ENCODE measurements at places on chromosomes 5 and 9.

DNA sequence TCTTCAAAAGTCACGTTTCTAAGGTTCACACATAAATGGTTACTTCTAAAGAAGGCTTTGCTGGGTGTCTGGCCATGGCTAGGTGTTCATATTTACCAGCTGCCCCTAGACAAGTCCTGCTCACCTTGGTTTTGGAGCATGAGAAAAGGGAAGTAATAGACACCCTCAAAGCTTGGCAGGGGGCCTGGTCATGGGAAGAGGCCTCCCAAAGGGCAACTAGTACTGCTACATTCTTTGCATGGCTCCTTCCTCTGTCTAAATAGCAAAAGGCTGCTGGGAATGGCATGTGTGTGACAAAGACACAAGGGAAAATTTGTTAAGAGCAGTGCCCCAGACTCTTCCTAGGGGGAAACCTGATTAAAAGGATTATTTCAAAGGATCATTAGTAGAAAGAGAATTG lies 93.4 kb downstream of the NRG2 start:
- DNase-seq: no peak

- no peak for DNase-seq
Measured at GRCh38 chr5:154178661-154179060, 11.9 kb upstream of the GALNT10 start.

DNA sequence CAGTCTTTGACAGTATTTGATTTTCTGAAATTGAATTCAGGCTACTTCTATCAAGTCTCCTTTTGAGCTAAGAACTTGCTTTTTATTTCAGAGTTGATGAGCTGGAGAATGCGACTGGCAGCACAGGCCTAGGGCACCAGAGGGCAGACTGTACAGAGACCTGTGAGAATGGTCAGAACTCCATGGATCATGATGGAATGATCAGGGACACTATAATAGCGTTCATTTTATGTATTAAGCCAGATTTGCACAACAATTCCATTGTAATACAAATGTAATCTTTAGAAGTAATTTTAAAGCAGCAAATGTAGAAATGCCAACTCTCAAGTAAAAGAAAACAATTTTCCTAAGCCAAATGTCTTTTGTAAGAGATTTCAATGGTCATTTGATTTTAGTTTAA lies 902.4 kb downstream of the NR2F1-AS1 start:
- DNase-seq: no peak

- DNase-seq: peak; percentile 19
Measured at GRCh38 chr9:5841771-5842573, 9.1 kb upstream of the ERMP1 start.

GRCh38 chr5:133273661-133274596 lies 222.1 kb downstream of the HSPA4 start:
- DNase-seq: no peak

GRCh38 chr5:153437251-153437650 lies 53.2 kb upstream of the GRIA1 start:
- no peak for DNase-seq

DNA sequence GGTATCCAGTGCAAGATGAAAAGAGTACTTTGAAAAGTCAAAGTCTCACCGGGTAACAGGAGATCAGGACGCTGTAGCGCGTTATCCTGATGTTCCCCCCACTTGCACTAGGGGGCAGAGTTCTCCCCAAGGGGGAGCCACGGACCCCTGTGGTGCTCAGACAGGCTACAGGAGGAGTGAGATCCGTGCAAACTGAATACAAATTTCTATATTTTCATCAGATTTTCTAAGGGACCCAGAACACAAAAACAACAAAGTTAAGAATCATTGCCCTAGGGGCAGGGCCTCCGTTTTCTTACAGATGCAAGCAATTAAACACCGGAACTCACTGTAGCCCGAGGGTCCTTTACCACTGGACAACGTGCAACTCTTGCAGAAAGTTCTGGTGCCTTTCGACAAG lies 2.0 kb downstream of the MYO10 start:
- DNase-seq: peak; percentile 29

DNA sequence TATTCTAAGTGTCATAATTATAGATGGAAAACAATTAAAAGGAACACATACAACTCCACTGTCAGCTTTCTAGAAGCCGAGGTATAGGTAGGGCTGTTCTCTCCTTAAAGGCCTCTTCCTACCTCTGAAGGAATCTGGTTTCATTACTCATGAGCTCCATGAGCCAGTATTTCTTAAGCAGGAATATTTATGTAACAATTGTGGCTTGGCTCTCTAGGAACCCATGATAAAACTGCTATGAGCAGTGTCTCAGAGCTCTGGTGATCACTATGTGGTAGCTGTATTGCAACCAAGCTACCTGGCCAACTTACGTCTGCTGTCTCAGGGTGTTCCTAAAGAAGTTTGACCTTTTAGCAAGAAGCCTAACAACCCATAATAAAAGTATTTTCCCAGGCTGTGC lies 157.7 kb downstream of the CEP120 start:
- no peak for DNase-seq

- DNase-seq: no peak
Measured at GRCh38 chr9:86557063-86557766, 203.0 kb upstream of the TUT7 start.

DNA sequence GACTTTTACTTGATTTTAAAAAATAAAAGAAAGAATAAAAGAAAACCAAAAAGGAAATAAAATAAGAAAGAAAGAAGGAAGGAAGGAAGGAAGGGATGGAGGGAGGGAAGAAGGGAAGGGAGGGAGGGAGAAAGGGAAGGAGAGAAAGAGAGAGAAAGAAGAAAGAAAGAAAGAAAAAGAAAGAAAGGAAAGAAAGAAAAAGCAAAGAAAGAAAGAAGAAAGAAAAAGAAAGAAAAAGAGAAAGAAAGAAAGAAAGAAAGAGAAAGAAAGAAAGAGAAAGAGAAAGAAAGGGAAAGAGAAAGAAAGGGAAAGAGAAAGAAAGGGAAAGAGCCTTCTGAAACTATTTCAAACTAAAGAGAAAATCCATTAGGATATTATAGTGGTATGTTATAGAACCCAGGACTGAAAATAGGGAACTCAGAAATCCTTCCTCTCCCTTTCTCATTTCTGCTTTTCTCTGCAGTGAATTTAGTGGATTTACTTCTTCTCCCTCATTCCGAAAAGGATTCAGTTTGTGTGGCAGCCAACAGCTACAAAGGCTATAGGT lies 414.7 kb upstream of the CCNG1 start:
- DNase-seq: no peak

DNA sequence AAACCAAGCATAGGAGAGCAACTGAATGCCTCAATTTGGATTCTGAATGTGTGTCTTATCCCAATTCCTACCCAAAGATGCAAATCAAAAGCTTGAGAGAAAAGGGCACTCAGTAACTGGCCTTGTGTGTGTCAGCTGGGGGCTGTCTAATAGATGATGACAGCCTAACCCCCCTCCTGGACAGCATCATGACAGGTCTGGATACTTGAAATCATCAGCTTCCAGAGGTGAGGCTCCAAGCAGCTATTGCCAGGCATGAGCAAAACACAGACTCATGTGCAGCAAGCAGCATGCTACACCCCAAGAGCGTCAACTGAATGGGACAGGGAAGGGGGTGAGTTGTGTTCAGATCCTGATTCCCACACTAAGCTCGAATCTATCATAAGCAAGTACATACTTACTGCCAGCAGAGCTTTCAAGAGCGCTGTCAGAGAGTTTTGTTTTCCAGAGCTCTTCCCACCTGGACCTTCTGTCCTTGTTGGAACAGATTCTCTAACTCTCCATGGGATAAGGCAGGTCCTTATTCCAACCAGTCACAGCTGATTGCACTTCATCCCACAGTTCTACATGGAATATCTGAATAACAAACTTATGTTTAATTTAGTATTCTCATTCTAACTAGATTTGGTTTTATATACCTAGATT lies 467.5 kb downstream of the DTWD2 start:
- no peak for DNase-seq

DNA sequence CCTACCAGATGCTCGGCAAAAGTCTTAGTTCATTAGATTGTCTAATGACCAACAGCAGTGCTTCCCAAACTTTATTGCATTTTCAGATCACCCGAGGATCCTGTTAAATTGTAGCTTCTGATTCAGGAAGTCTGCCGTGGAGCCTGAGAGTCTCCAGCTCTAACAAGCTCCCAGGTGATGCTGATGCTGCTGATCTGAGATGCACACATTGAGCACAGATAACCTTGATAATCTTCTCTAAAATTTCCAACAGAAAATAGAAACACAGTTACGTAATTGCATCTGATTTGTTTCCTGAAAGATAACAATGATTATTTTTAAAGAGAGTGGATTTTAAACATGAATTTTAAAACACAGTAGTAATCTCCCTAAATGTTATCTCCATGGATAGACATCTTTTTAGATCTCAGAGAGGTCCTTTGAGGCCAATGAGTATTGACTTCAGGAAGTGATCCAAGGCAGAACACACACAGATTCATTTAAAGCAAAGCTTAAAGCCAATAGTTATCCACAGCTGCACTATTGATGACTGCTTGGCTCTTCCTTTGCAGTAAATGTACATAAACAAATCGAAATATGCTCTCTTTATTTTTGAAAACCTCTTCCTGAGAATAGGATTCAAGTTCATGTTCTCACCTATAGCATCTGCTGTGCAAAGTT lies 122.8 kb upstream of the TNPO1 start:
- DNase-seq: no peak

DNA sequence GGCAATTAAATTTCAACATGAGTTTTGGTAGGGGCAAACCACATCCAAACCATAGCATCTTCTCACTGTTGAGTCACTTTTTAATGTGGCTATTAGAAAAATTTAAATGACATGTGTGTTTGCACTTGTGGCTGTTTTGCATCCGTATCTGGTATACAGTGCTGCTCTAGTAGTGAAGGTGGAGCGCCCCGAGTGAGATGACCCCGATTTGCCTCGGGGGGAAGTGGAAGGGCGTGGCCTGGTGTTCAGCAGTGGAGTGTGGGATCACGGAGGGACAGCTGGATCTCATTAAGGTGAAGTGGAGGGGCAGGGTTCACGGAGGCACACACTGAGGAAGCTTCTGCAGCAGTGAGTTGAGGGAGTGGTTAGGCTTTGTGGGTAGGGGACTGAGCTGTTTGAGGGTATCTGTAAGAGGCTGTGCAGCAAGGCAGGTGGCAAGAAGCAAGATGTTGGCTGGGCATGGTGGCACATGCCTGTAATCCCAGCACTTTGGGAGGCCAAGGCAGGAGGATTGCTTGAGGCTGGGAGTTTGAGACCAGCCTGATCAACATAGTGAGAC lies 6.2 kb upstream of the GMCL2 start:
- DNase-seq: no peak

GRCh38 chr5:38719916-38720315 lies 125.9 kb upstream of the OSMR start:
- DNase-seq: no peak

DNA sequence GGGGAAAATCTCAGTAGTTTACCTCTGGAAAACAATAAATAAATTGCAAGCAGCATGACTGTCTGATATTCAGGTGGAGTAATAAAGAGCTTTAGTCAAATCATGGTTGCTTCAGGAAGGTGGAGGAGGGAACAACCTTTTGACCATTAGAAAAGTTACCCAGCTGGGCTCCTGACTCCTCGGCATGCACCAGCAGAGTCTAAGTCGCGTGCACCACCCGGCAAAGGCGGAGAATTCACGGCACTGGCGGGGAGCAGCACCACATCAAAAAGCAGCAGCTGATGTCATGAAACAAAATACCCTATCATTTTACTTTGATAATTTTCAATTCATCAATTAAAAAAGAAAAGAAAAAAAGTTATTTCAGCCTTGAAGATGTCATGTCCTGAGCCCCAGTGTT lies 34.6 kb downstream of the EBF1 start:
- no peak for DNase-seq

GRCh38 chr5:54491326-54491725 lies 26.2 kb upstream of the SNX18 start:
- no peak for DNase-seq

- DNase-seq: peak; percentile 25
Measured at GRCh38 chr5:154756009-154756867, 1.1 kb downstream of the LARP1 start.

- DNase-seq: no peak
Measured at GRCh38 chr5:174692381-174692780, 32.0 kb upstream of the MSX2 start.

DNA sequence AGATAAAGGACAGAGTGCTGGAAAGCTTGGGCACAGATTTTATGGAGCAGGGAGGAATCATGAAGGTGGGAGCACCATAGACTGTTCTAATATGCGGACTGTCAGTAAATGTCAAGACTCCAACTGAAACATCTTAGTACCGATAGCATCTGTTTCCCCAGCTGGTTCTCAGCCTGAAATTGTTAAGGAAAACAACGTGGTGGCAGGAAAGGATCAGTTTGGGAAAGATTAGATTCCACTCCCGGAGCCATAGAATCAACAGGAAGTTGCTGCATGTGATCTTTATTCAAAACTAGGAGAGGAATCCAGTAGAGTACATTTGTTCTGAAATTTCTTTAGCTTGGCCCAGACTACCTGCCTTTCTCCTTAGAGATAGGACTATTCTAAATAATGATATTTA lies 559.1 kb downstream of the CSNK1G3 start:
- DNase-seq: no peak

DNA sequence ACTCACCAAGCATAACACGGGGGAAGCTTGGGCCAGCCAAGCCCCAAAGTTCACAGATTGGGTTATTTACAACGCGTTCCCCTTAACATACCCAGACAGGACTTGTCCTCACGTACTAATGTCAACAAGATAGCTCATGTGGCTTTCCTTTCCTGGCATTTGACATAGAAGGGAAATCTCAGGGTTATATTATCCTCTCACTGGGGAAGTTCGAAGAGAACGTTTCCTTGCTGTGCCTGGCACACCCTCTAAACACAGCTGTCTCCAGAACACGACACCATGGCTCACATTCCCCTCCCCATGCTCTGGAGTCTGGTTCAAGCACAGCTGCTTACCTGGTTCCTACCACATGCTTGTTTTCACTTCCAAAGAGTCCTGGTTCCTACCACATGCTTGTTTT lies 46.8 kb upstream of the OTULINL start:
- DNase-seq: no peak

- no peak for DNase-seq
Measured at GRCh38 chr5:114644576-114644975, 282.7 kb downstream of the KCNN2 start.

DNA sequence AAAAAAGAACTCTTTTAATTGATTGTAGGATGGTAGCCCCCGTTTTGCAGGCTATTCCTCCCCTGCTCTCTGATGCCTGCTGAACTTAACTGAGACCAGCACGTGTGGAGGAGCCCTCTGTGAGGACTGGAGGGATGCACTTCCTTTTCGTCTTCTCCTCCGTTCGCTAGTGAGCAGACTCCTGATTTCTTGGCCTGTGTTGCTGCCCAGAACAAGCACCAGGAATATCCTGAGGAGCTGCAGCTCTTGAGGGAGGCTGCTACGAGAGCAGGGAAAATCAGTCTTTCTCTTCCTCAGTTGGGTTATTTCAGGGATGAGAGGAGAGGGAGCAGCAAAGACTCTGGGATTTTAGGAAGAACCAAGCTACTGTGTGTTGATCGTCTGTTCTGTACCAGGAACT lies 74.7 kb downstream of the ARHGAP26 start:
- DNase-seq: no peak

GRCh38 chr9:121984726-121985402 lies 108.2 kb downstream of the TTLL11 start:
- DNase-seq: no peak
